ENCODE measurements at places on chromosomes 11 and 22.

- no peak for DNase-seq
Observed at GRCh38 chr11:7688238-7688826, 15.0 kb upstream of the CYB5R2 start.

- no peak for DNase-seq
Observed at GRCh38 chr11:24413391-24413790, 83.5 kb upstream of the LUZP2 start.

DNA sequence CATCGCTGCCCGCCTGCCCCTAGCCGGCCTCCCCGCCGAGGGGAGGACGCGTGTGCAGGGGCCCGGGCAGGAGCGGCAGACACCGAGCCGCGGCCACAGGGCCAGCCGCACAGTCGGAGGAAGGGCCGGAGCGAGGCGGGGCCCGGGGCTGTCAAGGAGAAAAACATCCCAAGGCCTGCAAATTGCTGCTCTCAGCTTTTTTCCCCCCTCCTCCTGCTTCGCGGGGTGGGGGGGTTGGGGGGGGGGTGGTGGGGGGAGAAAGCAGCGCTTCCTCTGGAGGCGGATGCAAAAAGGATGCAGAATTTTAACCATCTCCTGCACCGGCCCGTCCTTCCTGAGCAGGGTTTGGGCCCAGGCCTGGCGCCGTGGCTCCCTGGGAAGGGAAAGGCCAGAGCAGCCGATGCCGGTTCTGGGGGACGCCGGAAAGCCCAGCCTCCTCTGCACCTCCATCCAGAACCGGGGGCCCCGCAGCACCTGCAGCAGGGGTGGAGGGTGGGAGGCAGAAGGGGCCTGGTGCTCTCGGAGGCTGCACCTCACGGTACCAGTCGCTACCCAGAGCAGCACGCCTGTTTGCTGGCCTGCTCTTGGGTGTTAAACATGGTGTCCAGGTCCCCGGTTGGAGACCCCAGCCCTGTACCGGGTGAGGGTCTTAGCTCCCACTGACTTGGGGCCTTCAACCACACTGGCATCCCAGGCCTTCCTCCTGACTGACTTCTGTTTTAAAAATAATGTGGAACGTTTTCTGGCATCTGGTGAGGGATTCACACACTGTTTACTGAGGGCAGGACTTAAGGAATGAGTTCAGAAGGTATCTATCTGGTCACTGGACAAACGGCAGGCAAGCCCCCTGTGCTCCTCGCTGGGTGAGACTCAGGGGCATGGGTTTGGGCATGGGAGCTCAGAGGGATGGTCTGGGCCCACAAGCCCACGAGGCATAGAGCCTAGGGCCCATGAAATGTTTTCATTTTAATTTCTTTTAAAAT lies 77.4 kb upstream of the WNT7B start:
- no peak for DNase-seq

GRCh38 chr11:2012440-2012839 lies 14.8 kb upstream of the H19 start:
- no peak for DNase-seq

DNA sequence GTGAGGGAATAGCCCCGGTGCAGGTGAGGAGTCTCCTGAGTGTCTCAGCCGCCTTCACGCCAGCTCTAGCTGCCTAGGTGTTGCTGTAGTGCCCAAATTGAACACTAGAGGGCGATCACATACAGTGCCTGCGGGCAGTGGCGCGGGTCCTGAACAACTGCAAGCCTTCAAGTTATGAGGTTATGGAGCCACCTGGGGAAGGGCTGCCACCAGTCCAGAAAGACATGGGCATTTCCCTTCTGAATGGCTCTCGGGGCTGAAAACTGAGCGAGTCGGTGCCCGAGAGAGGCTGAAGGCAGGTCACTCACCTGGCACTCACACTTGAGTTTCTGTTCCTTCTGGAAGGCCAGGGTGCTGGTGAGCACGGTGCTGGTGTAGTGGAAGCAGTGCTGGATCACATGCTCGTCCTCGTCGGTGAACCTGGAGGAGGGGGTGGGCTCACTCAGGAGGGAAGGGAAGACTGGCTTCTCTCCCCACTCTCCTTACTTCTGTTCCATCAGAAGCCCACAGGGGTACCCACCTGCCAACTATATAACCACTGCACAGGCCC lies 88.4 kb downstream of the PDE2A start:
- DNase-seq = peak; percentile 15

GRCh38 chr11:100930185-100930778 lies 199.3 kb downstream of the PGR start:
- peak; percentile 21 for DNase-seq

DNA sequence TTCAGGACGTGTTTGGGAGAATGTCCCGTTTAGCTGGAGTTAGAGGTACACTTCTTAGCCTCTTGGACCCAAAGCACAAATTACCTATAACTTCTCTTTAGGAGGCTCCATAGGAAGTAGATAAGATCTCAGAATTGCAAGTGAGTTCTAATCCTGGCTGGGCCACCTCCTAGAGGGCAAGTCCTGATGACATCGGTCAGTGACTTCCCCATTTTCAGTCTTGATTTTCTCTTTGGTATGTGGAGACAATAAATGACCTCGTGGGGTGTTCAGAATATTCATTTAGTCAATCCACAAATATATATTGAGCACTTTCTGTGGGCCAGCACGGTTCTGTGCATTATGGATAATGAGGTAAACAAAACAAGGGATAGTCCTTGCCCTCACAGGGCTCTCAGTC lies 208.6 kb downstream of the CWF19L2 start:
- DNase-seq = no peak

- no peak for DNase-seq
Observed at GRCh38 chr11:128878455-128878854, 11.4 kb upstream of the KCNJ1 start.

GRCh38 chr11:46942172-46942571 lies 5.6 kb downstream of the CSTPP1 start:
- no peak for DNase-seq

DNA sequence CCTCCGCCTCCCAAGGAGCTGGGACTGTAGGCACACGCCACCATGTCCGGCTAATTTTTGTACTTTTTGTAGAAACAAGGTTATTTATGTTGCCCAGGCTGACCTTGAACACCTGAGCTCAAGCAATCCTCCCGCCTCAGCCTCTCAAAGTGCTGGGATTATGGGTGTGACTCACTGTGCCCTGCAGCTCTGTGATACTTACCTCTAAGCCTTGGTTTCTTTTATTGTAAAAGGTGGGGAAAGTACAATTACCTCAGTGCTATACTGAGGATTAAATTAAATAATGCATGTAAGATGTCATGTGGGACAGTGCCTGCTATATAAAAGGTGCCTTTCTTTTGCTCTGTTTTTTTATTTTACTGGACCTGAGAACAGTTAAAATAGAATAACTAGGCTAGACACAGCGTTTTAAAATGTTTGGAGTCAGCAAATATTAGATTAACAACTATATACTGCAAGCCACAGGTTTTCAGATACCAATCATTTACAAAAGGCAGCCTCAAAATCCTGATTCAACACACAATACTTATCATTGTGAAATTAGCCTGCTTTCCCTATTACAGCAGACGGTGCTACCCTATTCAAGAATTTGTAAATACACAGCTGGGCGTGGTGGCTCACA lies 30.0 kb downstream of the PRR14L start:
- DNase-seq = no peak

DNA sequence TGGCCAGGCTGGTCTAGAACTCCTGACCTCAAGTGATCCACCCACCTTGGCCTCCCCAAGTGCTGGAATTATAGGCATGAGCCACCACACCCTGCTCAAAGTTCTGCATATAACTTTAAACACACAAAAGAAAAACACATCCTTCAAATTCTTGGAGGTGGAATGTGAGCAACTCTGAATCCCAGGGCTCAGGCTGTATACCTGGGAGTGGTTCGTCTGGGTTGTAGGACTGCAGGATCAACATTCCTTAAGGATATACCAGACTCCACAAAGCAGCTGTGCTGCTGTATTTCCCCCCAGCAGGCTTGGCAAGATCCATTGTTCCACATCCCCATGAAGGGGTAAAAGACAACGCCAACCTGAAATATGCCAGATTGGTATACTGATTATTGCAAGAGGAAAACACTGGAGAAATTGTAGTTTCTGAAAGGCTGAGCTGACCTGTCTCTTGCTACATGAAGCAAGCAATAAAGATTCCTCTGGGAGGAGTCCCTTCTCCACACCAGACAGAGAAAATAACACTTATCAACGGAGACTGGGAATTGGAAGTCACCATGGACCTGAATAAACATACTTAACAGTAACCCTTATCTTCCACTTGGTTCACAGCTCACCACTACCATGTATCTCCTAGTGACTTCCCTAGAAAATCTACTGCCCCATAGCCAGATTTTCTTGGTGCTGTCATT lies 12.2 kb upstream of the RPS3 start:
- no peak for DNase-seq

DNA sequence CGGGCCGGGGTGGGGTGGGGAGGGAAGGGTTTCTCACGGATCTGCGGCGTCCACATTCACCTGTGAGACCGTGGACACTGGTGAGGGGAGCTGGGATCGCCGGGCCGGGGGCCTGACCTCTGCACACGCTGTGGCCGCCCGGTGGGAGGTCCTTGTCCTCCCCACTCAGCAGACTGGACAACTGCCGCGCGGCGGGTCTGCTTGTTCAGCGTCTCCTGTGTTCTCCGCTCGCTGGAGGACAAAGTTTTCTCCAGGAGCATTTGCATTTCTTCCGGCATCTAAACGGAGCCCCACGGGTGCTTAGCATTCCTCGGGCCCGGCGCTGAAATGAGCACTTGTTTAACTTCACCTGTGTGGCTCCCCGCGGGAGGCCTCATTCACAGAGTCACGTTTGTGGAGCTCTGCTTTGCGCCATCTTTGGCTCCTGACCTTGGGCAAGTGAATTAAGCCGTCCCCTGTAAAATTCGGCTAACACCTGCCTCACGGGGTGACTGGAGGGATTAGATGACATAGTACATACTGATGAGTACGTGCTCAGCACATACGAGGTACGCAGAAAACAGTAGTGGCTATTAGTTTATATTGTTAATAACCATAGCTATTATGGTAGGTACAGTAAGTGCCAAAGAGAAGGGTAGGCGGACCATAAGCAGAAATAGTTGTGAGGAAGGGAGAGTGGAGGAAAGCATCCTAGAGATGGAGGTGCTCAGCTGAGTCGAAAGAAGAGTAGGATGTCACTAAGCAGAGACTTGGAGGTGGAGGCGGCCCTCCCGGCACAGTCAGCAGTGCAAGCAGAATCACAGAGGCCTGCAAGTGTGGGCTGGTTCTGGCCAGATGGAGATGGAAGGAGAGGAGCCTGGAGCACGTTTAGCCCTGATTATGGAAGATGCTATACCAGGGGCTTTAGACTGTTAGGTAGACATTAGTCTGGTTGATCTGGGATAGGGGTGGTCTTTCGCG lies 885 bp downstream of the TRMU start:
- no peak for DNase-seq

DNA sequence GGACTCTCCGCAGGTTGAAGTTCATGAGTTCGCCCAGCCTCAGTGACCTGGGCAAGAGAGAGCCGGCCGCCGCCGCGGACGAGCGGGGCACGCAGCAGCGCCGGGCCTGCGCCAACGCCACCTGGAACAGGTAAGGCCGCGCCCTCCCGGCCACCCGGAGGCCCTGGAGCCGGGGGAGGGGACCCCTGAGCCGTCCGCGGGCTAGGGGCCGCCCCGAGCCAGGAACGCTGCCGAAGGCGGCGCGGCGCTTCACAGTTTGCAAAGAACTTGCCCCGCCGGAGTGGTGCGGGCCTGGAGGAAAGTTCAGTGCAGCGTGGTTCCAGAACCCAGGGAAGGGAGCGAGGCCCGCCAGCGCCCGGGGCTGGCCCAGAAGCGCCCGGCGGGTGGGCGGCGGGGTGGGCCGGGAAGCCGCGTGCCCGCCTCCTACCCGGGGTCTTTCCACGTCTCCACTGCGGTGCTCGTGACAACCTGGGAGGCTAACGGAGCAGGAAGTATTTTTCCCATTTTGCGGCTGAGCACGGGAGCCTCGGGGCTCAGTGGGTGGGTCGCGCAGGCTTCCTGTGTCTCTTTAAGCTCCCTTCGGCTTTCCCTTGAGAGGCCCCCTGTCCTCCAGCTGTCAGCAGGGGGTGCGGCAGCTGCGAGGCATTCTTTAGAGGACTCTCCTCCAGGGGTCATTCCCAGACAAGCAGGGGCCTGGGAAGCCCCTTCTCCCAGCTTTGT lies 635 bp downstream of the PRR5 start:
- DNase-seq = no peak

DNA sequence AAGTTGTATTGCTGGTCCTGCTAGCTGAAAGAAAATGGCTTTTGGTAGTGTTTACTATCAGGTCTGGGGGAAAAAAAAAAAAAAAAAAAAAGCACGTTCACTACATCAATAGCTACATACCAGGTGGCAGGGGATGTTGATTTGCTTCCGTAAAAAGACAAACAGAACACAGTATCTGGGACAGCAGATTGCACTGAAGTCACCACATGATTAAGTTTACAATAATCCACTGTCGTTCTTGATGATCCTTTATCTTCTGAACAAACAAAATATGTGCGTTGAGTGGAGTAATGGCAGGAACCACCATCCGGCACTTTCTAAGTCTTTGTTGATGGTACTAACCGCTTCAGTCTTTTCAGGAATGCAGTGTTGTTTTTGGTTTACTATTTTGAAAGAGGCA lies 48.7 kb downstream of the DDX6 start:
- no peak for DNase-seq

GRCh38 chr11:110072930-110073329 lies 20.3 kb upstream of the ZC3H12C start:
- no peak for DNase-seq

DNA sequence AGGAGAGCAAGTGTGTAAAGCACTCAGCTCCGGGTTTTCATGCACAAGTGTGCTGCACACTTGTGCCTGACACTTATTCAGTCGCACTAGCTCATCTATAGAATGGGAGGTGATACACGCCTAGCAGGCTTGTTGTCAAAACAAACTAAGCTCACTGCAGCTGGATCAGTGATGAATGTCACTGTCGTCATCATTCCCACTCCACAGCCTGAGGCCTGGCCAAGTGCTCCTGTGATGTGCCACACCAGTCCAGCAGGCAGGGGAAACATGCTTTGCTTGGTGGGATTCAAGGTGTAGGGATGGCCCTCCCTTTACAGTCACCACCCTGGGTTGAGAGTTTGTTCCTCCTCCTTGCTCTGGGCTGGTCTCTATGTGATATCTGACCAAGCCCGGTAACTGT lies 6.8 kb downstream of the MPST start:
- no peak for DNase-seq

GRCh38 chr11:2837096-2837601 lies 48.4 kb downstream of the CDKN1C start:
- DNase-seq = no peak

DNA sequence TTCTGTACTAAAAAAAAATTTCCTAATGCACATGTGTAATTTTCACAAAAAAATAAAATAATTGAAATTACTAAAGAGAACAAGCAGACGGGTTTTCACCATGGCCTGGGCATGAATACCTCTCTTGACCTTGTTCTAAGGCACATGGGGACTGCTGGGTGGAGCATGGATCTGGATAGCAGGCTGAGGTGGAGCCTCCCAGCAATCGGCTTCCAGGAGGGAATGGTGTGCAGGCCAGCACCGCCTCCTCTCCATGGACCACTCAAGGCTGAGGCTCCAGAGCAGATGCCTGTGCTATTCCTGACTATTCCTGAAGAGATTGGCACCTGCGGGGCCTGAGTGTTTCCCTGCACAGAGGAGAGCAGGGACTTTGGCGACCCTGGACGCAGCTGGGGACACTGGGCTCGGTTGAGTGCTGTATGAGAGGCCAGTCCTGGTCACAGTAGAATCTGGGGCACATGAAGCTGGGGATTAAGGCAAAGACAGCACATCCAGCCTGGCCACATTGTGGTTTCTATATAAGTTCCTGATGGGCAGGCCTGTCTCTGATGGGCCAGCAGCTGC lies 963.6 kb downstream of the BRD1 start:
- DNase-seq = no peak

GRCh38 chr11:944711-945470 lies 19.2 kb downstream of the AP2A2 start:
- DNase-seq = no peak

- peak; percentile 84 for DNase-seq
Observed at GRCh38 chr11:11798586-11799438, 43.0 kb upstream of the USP47 start.
